AG09309 (cell line): ENCODE measurements at places on chromosomes 5 and 9.
A peak's percentile ranks its signal among the peaks of the same experiment; 100 is the strongest.

DNA sequence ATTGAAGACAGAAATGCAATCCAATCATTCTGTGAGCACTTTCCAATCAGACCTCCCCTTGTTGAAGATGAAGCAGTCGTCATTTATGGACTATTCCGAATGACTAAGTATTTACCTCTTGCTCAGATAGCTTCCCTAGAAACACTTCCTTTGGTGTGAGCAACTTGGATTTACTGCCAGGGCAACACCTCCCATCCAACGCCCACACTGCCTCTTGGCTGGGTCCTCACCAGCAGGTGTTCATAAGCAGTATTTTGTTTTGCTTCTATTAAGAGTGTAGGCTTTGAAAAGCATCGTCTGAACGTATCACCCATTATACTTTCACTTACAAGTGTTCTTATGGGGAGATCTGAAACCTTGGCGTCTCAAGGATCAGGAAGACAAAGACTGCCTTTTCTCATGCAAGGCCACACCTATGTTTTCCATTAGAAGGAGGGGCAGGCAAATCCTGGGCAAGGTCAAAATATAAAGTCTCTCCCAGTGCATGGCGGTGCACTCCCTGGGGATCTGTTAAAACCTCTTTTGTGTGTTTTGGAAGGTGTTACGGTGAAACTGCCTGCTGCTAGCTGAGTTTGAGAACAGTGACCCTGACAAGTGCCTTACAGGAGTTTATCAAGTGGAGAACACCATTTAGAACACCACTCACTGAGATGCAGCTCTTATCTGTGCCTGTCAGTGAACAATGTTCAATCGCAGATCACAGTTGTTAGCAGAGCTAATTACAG, 10.6 kb upstream of the MARCHF3 start:
- no peak for DNase-seq

- DNase-seq, result no peak
Measured at GRCh38 chr9:19699756-19700155, 89.1 kb downstream of the SLC24A2 start.

DNA sequence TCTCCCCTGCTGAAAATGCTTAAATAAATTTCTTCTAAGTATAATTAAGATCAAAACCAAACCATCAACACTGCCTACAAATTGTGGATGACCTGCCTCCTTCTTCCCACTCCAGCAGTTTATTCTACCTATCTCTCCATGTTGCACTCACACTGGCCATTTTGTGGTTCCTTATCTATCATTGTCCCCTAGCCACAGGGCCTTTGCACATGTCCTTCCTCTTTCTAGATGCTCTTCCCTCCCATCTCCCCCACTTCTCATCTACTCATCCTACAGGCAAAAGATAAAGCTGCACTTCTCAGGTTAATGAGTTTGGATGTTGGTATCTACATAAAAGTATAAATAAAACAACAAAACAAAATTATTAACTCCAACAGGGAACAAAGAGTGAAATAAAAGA, 70.6 kb upstream of the CCNG1 start:
- DNase-seq, result no peak

- peak; percentile 25 for DNase-seq
Measured at GRCh38 chr9:115847216-115847615, 306.4 kb upstream of the PAPPA start.

DNA sequence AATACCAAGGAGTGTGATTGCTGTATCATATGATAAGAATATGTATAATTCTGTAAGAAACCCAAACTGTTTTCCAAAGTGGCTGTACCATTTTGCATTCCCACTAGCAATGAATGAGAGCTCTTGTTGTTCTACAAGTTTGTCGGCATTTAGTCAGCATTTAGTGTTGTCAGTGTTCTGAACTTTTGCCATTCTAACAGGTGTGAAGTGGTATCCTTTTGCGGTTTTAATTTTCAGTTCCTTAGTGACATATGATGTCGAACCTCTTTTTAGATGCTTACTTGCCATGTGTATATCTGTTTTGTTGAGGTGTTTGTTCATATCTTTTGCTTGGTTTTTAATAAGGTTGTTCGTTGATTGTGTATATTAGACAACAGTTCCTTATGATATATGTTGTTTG, 296.3 kb upstream of the IZUMO3 start:
- DNase-seq, result no peak

DNA sequence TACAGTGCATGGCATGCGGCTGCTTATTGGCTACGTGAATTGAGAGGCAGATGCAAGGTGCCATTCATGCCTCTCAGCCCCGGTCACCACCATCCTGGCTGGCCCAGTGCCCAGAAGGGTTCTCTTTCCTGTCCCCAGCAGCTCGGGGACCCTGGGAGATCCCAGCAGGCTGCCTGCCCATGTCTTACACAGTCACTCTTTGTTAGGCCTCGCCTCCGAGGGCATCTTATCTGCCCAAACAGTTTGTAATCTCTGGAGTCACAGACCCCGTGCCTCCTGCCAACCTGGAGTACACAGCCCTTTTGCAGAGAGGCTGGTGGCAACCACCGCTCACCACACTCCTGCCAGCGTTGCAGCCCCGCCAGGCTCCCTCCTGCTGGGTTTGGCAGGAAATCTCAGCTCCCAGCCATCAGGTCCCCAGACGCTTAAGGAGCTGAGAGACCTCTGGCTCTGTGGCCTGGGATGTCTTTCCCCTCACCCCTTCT, 7.0 kb upstream of the AK1 start:
- no peak for DNase-seq

- no peak for DNase-seq
Measured at GRCh38 chr9:107175041-107175440, 108.0 kb upstream of the RAD23B start.

- no peak for DNase-seq
Measured at GRCh38 chr5:175336781-175337180, 107.2 kb downstream of the DRD1 start.

DNA sequence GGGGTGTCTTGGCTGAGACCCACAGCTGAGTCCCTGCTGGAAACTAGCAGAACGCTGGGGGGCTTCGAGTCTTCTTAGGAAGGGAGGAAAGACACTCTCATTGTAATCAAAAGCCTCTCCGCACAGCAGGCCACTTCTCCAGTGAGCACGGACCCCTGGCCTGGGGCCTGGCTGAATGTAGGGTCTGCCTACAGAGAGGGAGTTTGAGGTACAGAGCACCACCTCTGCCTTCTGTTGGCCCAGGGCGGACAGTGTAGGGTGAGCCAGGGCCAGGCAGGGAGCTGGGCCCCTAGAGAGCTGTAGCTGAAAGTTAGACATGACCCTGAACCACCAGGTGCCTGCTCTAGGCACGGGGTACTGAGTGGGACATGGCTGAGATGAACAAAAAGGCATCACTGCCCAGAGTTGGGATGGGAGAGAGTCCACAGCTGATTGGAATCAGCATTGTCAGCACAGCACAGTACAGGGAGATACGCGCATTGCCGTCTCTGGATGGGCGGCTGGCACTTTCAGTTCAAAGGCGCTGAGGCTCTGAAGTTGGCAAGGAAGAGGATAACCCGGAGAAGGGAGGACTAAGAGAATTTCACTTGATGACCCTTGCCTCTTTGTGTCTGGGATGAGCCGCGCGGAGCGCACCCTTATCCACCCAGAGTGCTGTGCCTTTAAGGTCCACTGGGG, 363 bp upstream of the SLC25A48 start:
- DNase-seq, result no peak

DNA sequence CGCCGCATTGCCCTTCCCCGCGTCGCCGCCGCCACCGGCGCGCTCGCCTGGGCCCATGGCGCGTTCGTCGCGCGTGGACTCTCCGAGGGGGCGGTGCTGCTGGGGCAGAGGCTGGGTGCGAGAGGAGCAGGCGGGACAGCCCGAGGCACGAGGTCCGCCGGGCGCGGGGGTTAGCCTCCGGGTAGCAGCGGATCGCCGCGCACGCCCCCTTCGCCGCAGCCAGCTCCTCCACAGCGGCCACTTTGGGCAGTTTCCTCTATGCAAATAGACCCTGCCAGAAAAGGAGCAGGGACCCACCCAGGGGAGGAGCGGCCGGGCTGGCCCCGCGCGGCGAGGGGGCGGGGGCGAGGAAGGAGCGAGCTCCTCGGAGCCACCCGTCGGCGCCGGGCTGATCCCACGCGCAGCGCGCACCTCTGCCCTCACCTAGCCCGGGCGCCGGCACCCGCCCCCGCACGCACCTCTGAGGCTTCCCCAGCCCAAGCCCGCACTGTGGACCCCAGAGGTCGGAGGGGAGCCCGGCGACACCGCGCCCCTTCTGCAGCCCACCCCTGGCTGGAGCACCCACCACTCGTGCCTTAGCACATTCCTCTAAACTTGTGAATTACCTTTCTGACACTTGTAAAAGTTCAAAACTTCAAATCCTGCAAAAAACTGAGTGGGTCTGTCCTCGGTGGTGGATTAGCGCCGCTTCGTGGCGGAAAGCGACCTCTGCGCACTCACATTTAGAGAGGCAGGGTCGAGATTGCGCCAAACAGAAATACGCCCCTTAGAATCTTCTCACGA, at the start of gene COL23A1:
Gene COL23A1, minus strand, starts transcription at position 253 of the 783 bp plus-strand sequence.
- DNase-seq, result no peak

DNA sequence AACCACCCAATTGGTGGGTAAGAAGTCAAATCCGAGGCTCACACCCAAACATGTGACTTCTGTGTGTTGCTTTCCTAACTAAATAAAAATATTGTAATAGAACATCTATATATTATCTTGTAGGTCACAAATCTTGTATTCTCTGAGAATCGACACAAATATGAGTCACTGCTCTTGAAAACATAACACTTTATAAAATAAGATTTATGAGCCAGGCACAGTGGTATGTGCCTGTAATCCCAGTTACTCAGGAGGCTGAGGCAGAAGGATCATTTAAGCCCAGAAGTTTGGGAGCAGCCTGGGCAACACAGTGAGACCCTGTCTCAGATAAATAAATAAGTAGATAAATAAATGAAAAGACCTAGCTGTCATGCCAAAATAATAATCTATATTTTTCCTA, 624.1 kb downstream of the ANXA1 start:
- DNase-seq, result no peak

DNA sequence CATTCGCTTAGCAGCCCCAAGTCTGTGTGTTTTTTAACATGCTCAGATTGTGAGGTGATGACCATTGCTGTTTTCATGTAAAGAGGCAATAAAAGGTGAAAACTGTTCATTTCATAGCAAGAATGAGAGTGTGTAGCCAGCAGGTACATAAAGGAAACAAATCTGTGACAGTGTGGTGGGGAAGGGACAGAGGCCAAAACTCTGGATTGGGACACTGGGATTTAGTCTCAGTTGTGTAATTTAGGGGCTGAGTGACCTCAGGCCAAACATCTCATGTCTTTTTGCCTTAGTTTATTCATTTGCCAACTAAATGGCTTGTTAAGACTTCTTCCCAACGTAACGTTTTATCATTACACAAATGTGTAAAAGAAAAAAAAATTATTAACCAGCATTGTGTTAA, 47.0 kb downstream of the KCNN2 start:
- no peak for DNase-seq

GRCh38 chr5:67042176-67043003, 154.2 kb downstream of the CD180 start:
- DNase-seq, result no peak

DNA sequence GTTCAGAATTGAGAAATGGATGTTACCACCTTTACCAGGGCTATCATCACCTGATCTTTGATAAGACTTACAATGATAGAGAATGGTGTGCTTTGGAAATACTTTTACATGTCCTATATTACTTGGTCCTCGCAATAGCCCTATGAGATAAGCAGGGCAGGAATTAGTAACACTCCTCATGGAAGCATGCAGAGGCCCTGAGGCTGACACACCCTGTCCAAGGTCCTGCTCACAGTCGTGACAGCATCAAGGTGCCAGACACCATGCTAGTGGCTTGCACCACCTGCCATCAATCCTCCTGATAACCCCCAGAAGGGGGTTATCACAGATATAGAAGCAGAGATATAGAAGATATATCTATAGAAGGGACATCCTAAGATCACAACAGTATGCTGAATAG, 216.8 kb upstream of the TBC1D2 start:
- DNase-seq, result no peak

- DNase-seq, result no peak
Measured at GRCh38 chr5:14569948-14570691, 11.5 kb upstream of the OTULINL start.
